Urinary bladder (tissue), 4 donors: ENCODE measurements at places on chromosomes 5 and 9.
A peak's percentile ranks its signal among the peaks of the same experiment; 100 is the strongest.

DNA sequence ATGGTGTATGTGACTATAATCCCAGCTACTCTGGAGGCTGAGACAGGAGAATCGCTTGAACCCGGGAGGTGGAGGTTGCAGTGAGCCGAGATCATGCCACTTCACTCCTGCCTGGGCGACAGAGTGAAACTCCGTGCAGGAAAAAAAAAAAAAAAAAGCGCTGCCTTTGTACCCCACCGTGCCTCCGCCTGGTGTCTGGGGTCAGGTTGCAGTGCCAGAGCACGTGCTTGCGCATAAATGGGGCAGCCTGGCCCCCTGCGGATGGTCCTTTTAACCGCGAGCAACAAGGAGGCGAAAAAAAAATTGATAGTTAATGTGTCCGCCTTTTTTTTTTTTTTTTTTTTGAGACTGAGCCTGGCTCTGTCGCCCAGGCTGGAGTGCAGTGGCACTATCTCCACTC lies 6.3 kb upstream of the CCNB1 start:
- DNase-seq, result no peak

DNA sequence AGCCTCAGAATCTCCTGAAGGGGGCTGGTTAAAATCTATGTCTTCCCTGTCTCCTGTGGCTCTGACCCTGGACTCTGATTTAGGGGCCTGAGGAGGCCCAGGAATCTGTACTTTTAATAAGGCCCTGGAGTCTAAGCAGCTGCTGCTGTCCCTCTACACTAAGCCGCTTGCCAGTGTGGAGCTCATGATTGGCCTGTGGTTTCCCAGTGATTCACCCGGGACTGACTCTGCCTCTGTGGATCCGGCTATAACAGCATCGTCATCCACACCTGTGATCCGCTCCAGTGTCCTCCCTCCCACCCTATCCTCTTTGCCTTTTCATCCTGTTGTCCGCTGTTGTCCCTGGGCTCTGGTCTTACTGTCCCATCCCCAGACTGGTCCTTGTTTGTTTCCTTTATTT lies 3.7 kb downstream of the SLC31A2 start:
- DNase-seq, result no peak

DNA sequence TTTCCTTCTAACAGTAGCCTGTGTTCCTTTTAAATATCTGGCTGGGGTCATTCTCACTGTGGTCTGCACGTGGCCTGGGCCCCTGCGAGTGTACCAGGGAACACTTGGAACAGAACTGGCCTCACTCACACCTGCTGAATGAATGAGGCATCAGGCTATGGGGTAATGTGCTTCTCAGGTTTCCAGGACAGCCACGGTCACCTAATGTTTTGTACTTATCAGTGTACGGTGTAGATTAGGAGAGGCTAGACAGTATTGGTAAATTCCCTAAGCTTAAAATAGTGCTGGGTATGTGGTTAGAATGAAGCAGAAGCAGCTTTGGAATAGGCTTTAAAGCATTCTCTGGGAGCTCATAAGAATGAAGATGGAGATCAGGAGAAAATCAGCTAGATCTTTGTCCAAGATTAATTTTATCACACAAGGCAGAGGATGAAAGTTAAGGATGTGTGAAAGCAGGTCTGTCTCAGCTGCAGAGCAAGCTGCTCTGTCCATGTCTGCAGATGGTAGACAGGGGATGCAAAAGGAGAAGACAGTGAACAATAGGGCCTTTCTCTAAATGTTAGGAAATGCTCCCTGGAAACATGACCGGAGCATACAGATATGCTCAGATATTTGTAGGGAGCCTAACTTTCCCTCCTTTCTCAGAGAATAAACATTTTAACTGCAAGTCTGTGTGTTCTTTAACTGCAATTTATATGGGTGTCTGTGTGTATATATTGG lies 267.5 kb downstream of the NR3C1 start:
- DNase-seq, result no peak

- no peak for DNase-seq
Measured at GRCh38 chr9:37609735-37610397, 17.5 kb upstream of the TOMM5 start.

GRCh38 chr9:96856363-96857286 lies 2.3 kb upstream of the ZNF782 start:
- peak; percentile 11 for DNase-seq

DNA sequence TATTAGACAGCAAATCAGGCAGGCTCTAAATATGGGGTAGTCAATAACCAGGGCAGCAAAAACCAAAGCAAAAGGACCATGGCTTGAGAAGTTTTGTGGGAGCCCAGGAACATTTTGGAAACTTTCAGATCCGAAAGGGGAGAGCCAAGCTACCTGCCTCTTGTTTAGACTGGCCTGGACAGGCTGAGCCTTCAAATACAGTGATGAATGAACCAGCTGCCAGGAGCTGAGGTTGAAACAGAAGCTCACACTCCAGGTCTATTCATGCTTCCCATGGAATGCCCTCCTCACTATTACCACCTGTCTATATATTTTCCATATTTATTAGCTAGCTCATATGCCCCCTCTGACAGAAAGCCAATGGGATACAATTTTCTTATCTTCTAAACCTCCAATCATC lies 150.8 kb upstream of the SLC44A1 start:
- no peak for DNase-seq

- DNase-seq, result no peak
Measured at GRCh38 chr5:53456366-53456765, 24.1 kb upstream of the FST start.

DNA sequence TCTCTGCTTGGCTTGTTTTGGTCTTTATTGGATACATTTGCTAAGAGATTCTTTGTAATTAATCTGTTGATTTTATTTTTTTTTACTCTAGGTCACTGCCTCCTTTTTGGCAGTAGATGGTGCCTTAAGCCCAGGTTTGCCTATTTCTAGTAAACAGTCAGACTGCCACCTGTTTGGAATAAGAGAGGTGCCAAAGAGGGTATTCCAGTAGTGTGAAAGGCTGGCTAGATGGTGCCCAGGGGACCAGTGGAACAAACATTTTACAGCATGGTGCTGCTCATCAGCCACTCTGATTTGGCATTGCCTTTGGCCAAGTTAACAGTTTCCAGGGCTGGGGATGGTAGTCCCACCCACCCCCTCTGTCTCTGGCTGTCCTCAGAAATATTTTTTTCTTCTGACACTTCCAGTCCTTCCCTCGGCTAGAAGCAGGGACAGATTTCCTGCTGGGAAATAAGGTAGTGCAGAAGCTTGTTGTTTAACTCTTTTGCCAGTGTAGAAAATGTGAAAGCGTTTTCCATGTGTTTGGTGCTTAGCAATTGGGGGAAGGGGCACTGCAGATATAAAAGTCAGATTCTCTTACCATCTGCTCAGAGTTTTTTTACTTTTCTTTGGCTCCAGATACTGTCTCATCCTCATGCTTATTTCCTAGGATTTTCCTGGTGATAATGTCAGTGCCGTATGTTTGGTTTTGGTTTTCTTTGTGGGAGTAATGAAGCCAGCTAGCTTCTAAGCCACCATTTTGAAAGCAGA lies 36.6 kb upstream of the FBXL7 start:
- DNase-seq, result no peak

GRCh38 chr5:1010641-1011046 lies 2.0 kb downstream of the NKD2 start:
- DNase-seq, result no peak

DNA sequence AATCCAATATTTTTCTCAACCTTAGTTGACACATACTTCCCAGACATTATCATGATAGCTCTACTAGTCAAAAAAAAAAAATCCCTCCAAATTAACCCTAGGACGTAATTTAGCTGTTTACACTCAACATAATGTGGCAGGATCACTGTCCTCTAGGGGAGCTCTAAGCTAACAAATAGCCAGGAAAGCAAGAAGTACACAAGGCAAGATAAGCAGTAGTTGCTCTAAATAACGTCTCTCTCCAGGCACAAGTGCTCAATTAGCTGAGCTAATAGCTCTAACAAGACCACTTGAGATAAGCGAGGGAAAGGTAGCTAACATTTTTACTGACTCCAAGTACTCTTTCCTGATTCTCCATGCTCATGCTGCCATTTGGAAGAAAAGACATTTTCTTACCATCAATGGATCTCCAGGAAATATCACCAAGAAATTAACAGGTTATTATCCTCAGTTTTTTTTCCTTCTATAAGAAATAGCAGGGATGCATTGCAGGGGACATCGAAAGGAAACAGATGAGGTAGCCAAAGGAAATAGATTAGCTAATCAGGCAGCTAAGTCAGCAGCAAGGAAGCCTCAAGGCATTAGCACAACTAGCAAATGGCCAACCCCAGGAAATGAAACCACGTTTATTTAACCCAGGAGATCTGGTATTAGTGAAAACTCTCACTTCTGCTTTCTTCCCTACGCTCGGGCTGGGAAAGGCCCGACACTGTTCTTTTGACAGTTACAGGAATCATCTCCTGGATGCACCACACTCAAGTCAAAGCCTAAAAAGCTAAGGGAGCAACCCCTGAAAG lies 614.1 kb downstream of the PTPRD start:
- no peak for DNase-seq

GRCh38 chr5:73028991-73029595 lies 73.3 kb downstream of the FCHO2 start:
- DNase-seq, result no peak

DNA sequence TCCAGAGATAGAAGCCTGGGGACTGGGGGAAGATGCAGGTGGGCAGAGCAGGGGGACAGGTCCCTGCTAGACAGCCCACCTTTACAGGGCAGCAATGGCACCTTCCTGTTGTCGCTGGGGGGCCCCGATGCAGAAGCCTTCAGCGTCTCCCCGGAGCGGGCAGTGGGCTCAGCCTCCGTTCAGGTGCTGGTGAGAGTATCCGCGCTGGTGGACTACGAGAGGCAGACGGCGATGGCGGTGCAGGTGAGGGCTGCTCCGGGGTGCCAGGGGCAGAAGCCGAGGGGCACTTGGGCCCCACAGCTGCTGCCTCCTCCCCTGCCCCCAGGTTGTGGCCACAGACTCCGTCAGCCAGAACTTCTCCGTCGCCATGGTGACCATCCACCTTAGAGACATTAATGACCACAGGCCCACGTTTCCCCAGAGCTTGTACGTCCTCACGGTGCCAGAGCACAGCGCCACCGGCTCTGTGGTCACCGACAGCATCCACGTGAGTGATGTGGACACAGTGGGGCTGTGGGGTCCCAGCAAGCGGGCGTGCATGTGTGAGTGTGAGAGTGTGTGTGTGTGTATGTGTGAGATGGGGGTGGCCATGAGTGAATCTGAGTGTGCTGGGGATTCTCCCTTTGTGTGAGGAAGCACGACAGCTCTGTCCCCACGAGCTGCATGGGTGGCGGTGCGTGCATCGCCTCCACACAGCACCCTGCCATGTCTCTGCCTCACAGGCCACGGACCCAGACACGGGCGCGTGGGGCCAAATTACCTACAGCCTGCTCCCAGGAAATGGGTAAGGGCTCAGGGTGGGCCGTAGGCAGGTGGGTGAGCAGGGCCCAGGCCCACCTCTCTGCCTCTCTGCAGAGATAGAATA lies 28.4 kb downstream of the CDHR2 start:
- DNase-seq, result no peak

- DNase-seq, result no peak
Measured at GRCh38 chr5:167671176-167671575, 620.3 kb upstream of the WWC1 start.

DNA sequence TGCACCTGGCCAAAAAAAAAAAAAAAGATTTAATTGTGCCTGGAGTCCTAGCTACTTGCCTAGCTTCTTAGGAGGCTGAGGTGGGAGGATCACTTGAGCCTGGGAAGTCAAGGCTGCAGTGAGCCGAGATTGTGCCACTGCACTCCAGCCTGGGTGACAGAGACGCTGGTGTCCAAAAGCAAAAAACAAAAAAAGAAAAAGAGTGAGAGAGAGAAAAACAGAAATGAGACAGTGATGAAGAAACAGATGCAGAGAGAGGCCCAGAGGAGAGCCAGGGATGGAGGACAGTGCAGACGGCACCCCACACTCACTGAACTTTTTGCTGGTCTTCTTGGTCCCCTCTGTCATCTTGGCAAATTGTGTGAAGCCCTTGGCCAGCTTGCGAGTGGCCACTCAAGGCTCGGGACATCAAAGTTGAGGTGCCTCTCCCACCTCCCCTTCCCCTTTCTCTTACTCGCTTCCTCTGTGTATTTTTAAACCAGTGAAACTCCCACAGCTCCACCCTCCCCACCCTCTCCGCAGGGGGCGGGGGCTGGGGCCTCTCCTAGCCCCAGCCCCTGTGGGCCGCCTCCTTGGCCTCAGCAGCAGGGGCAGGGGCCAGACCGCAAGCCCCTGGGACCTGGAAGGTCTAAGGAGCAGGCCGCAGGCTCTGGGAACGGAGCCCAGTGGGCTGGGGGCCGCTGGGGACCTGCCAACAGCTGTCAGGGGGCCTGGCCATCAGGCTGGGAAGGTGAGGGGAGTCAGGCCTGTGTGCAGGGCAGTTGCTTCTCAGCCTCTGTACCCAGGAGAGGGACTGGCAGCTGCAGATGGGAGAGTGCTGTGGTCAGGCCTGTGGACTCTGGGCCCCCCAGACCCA lies at the start of gene SH2D3C:
Gene SH2D3C (minus strand): TSS at position 387 of the 856 bp plus-strand sequence. CDS start 39 bp downstream, at position 348.
- no peak for DNase-seq

GRCh38 chr9:115115117-115115880 lies 2.7 kb downstream of the TNC start:
- no peak for DNase-seq

DNA sequence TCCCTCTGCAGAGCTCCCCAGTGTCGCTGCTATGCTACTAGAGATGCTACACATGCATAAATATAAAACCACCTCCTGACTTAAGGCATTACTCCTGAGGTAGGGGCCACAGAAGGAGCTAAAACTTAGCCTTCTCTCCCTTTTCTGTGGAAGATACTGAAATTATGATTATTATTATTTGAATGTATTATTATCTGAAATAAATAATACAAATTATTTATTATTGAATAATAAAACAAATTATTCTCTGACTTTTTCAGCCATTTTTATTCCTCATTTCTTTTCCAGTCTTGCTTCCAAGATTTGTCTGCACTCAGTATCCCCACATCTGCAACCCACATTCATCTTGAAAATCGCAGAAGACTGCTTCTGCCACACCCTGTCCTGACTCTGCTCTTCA lies 414.9 kb upstream of the ACO1 start:
- no peak for DNase-seq

DNA sequence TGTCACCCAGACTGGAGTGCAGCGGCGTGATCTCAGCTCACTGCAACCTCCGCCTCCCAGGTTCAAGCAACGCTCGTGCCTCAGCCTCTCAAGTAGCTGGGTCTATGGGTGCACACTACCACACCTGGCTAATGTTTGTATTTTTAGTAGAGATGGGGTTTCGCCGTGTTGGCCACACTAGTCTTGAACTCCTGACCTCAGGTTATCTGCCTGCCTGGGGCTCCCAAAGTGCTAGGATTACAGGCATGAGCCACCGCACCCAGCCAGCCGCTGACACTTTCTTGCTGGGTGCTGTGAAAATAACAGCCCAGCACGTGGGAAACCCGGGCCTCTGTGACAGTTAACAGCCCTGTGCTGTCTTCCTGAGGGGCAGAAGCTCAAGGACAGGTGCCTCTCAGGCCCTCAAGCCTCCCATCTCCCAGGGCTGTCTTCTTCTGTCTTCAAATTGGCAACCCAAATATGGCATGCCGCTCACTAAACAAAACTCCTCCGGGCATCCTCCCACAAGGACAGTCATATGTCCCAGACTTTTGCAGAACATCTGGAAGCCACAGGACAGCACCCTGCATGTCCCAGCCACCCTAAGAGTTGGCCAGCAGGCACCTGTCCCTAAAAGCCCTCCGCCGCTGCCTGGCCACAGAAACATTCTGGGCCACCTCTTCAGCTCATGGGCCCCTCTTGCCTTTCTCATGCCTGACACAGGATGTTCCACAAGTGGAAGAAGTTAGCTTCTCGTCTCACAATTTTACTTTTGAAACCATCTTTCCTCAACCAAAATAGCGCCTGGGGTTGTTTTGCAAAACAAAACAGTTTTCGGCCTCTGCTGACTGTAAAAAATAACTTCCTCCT lies 233.6 kb downstream of the SYK start:
- DNase-seq, result no peak
